Activated CD4-positive, alpha-beta memory T cell treated with anti-CD3 and anti-CD28 coated beads, Interleukin-2, amount 10 ng/mL, durations not matched to agents 7 days and 5 days (primary cell): ENCODE measurements at places on chromosomes 6 and 20. TPM values are rescaled to one million over a fixed set of nuclear protein-coding genes. Genes with fewer than 3 reads are reported as not detected.
A peak's percentile ranks its signal among the peaks of the same experiment; 100 is the strongest.

Gene ZC2HC1B
- not detected for total RNA-seq

Gene SAMD3
- total RNA-seq, result 70.5 TPM

Gene VARS1
- total RNA-seq, result 84.1 TPM

Gene MAVS
- total RNA-seq, result 31.6 TPM

Gene ACTL10
- 4.5 TPM for total RNA-seq

Gene GSTA2
- total RNA-seq, result not detected

Gene HSPA12B
- total RNA-seq, result not detected

Gene EEF1A2
- 2.6 TPM for total RNA-seq

Gene ZSCAN23
- total RNA-seq, result 0.45 TPM

Gene RNF144B
- total RNA-seq, result 1.3 TPM

Gene NR2E1
- total RNA-seq, result not detected

Gene PRELID3B
- 88.6 TPM for total RNA-seq

Gene COX4I2
- total RNA-seq, result not detected

- no peak for DNase-seq
These were observed 28.1 kb downstream of the RIPOR3 start for GRCh38 chr20:50663095-50663821.

GRCh38 chr6:162123797-162124196, 603.8 kb downstream of the PRKN start:
- DNase-seq, result no peak

GRCh38 chr6:87319271-87319987, 3.0 kb upstream of the SMIM8 start:
- DNase-seq, result no peak

GRCh38 chr6:144343701-144344428, 58.7 kb downstream of the UTRN start:
- DNase-seq, result peak; percentile 54

DNA sequence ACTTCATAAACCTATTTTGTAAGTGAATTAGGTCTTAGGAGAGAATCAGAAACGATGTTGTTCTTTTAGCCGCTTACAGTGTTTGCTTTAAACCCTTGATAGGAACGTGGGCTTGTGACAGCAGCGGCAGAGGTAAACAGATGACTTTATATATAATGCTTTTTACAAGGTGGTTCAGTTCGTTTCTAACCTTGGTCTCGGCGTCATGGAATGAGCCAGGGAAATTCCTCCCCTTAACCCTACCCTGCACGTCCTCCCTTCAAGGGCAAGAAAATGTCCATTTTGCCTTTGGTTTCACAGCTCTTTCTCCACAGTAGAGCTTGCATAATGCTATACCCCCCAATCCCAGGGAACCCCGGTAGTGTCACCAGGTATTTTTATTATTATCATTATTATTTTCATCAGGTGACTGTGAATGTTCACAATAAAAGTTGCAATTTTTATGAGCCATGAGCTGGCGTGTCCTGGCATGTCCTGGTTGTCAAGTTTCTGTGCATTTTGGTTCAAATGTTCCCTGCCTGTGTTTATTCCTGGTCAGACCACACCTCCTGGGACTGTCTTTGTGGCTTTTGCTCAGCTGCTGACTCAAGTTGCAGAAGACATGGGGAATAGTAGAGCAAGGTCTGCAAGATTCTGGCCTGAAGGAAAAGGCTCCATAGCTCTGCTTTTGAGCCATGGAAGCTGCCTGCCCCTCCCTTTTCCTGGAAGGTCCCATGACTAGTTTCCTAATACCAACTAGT, 112.8 kb upstream of the BMP2 start:
- no peak for DNase-seq

DNA sequence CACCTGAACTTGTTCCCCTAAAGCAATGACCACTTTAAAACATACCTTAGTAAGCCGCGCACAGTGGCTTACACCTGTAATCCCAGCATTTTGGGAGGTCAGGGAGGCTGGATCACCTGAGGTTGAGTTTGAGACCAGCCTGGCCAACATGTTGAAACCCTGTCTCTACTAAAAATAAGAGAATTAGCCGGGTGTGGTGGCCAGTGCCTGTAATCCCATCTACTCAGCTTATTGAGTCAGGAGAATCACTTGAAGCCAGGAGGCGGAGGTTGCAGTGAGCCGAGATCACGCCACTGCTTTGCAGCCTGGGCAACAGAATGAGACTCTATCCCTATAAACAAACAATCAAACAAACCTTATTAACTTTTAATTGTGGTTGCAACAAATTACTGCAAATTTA, 1.6 kb upstream of the RAET1E start:
- no peak for DNase-seq

DNA sequence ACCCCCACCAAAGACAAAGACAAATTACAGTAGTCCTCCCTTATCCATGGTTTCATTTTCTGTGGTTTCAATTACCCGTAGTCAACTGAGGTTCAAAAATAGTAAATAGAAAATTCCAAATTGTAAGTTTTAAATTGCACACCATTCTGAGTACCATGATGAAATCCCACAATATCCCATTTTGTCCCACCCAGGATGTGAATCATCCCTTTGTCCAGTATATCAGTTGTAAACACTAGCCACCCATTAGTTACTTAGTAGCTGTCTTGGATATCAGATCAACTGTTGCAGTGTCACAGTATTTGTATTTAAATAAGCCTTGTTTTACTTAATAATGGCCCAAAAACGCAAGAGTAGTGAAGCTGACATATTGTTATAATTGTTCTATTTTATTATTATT, 364.0 kb upstream of the ARID1B start:
- no peak for DNase-seq

GRCh38 chr6:22906091-22906549, 336.8 kb downstream of the HDGFL1 start:
- no peak for DNase-seq

- DNase-seq, result peak; percentile 27
These were observed 64.6 kb downstream of the MAN1A1 start for GRCh38 chr6:119284861-119285521.

DNA sequence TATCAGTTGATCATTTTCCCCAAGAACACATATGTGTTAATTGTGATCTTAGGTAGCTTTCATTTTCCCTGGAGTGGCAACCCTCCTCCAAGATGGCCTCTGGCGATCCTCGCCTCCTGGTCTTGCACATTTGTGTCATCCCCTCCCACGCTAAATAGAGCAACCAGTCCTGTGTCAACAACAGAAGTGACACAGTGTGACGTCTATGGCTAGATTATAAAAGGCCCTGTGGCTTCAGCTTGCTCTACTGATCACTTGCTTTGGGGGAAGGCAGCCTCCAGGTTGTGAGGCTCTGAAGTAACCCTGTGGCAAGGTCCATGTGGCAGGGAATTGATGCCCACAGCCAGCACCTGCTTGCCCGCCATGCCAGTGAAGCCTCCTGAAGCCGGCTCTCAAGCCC, 30.6 kb upstream of the PPP1R14C start:
- no peak for DNase-seq

GRCh38 chr6:99132026-99132635, 184.4 kb upstream of the FBXL4 start:
- no peak for DNase-seq

- DNase-seq, result no peak
These were observed 68.9 kb upstream of the TBXT start for GRCh38 chr6:166236596-166236995.

DNA sequence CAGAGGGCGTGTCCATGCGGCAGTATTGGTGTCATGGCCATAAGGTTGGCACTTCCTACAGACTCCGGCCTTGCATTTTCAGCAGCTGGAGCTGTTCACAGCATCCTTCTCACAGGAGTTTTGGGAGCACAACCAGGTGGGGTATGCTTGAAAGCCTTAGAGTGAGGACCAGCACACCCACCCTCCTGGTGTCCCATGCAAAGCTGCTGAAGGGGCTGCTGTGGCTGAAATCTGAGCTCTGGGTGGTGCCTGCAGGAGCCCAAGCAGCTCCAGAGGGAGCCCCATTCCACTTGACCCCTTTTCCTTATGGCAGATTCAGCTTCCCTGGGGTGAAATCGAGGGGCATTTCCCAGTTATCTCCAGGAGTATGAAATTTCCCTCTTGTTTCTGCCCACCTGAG, 74.0 kb upstream of the BHLHE23 start:
- no peak for DNase-seq

GRCh38 chr6:33271468-33272274, at the start of the genes RPS18 and VPS52:
TSS of gene RPS18 (plus strand) at chr6:33272075. CDS start at chr6:33272120, 45 bp downstream.
TSS of gene VPS52 (minus strand) at chr6:33271876. CDS start at chr6:33271675, 201 bp downstream.
- DNase-seq, result peak; percentile 93

DNA sequence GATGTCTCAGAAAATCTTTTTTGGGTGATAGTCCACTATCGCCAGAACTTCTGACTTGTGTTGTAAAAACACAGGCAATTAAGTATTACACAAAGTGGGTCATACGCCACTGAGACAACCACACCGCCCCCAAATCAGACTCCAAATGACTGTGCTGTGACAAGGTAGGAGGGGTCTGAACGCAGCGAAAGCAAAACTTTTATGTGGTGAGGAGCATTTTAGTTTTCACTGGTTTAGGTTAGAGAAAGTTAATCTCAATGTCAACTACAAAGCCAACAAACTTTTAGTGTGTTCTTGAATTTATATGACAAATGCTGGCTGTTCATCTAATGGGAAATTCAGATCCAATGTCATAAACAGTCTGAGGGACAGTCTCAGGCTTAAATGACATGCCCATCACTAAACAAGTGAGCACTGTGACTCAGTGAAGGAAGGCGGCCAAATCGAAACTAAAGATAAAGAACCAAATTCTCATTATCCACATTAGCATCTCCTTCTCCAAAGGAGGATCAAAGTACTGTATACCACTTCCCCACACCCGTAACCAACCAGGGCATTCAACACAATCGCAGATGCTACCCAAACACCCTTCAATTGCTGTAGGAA, 186.7 kb downstream of the GJA10 start:
- DNase-seq, result peak; percentile 86

DNA sequence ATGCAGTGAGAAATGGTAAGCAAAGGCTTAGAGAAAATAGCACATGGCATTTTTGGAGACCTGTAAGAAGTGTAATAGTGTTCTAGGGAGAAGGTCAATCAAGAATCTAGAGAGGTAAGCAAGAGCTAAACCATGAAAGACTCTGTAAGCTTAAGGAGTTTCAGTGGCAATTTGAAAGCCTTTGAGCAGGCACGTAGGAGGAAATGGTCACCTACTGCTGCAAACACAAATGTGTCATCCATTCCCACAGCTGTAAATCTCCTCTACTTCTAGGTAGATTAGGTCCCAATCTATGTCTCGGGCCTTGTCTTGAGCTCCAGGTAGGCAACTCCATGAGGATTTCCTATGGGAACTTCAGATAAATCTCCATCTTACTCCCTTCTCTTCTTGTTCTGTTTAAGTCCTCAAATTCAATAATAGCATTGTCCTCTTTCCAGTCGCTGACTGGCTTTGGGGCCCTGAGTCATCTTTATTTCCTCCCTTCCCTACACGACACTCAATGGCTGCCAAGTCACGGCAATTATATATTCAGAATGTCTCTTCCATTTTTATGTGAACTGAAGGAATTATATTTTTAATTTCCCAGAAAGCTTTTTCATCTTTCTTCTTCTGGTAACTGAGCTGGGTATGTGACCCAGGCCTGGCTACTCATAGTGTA, 24.2 kb upstream of the PAQR8 start:
- DNase-seq, result no peak

- no peak for DNase-seq
These were observed 3.2 kb upstream of the RPP21 start for GRCh38 chr6:30341728-30342127.

GRCh38 chr6:31171931-31172905, 1.7 kb upstream of the POU5F1 start:
- DNase-seq, result no peak

DNA sequence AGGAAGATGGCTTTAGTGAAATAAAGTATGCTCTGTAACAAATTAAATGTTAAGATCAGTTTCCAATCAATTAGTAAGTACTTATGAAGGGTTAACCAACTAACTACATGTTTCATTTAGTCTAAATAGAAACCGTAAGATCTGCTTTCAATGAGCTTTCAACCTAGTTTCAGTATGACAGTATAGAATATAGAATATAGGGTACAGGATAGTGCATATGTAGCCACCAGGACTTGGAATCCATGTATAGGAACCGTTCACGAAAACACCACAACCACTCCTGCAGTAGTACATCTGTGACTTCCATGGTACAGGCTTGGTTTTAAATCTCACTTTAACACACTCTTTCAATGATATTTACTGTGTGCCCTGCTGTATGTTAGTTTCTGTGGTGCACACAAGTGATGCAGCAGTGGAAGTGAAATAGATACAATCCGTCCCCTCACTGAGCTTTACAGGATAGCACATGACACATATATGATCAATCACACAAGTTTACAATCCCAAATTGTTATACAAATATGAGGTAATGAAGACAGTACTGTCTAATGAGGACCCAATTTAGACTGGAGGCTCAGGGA, 479.7 kb upstream of the MARCKS start:
- no peak for DNase-seq

DNA sequence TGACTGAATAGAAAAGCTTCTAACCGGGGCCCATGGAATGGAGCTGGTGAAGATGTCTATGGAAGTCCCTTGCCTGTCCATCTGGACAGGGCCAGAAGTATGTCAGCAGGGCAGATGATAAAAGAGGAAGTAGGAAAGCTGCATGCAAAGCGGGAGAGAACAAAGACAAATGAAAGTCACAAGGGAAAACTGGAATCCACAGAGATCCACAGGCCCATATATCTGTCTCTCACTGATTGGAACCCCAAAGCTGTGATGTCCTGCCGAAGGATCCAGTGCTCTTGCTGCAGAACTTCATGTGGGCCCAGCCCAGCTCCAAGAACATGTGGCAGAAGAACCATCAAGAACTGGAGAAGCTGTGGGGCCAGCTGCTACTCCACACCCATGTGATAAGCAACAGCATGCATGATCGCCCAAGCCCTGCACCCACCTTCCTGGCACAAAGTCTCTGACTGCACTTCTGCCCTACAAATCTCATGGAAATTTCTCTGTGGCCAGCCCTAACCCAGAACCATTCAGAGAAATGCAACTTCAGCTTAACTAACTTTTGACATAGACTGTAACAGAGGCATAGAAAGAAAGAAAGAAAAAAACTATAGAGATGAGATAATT, 716.0 kb downstream of the KIF16B start:
- no peak for DNase-seq

DNA sequence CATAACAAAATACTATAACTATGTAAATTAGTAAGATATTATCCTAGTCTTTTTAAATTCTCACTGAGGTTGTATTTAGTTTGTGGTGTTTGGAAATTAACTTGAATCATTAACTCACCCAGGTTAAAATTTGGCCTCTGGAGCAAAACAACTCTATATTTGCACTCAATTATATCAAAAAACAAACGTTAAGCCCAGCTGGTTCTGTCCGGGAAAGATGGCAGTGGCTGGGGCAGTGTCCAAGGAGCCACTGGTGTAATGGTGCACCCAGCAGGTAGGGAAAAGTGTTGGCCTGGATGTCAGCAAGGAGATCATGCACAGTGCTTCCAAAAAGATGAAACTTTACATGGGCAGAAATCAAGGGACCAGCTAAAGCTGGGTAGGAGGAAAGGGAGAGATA, 285.3 kb upstream of the CITED2 start:
- DNase-seq, result no peak

- DNase-seq, result peak; percentile 19
These were observed 405 bp downstream of the RALGAPA2 start for GRCh38 chr20:20712004-20712473.

DNA sequence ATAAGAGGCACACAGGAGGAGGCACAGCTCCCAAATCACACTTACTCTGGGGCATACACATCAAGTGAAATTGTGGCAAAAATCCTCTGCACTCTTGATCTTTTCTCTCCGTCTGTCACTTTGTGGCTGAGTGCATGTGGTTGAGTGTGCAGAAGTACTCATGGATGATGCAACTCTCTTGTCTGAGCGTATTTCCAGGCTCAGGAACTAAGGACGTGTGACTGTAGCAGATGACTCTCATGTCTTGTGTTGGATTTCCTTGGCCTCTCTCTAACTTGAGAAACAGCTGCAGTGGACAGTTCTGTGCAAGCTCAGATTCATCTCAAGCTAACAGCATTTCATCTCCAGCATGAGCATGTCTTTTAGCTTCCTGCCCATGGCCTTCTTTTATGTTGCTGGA, 245.4 kb upstream of the FLRT3 start:
- DNase-seq, result no peak
